ENCODE measurements at places on chromosomes 12 and 14.

DNA sequence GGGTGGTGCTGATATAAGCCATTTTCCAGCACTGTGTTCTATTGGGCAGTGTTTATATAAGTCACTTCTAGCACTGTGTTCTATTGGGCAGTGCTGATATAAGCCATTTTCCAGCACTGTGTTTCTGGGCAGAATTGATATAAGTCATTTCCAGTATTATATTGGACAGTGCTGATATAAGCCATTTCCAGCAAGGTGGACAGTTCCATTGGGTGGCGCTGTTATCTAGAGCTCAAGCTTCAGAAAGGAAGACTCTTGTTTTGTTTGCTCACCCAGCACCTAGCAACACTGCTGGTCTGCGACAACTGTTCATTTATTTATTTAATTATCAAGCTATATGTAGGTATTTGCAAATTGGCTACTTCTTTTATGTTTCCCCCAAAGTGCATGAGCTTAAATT, 690.3 kb downstream of the AACS start:
- DNase-seq, result no peak

- DNase-seq, result no peak
Measured at GRCh38 chr12:5718680-5719079, 226.4 kb downstream of the ANO2 start.

DNA sequence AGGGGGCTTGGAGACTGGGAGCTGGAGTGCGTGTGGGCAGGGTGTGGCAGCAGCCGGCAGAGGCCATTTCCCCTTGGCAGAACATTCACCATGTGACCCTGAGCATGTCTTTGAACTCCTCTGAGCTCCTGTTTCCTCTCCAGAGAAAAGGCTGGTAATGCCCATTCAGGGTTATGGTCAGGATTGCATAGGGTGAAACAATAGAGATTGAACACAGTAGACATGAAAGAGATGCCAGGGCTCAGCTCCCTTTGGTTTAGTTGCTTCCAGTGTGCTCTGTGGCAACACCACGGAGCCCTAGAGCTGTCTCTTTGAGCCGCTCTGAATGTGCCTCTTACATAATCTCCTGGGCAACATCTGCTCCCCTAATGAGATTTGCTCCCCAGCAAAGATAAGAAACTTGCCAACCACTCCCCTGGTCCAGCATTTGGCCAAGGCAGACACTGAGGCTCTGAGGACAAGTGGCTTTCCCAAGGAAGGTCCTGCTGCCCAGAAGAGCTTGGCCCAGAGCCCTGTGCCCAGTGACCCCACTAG, 4.6 kb downstream of the IFI27 start:
- DNase-seq, result no peak

DNA sequence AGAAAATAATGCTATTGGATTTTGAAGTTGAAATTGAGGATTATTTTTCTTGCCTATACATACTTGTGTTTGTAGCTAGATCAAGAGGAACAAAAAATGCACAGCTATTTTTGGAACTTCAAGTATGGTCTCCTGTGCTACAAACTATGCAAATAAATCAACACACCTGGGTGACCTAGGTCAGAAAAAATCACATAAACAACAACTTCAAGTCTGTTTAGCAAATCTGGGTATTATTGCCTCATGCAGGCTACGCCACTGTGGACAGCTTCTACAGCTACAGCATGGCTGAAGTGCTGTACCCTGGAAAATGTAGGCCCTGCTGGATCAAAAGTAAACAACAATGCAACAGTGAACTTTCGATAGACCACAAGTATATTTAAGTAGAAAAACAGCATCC, 87.5 kb downstream of the SLC6A15 start:
- DNase-seq, result no peak

- DNase-seq, result no peak
Measured at GRCh38 chr12:63948211-63948610, 103.7 kb downstream of the SRGAP1 start.

GRCh38 chr14:98364961-98365360, 907.0 kb downstream of the BCL11B start:
- DNase-seq, result no peak

GRCh38 chr12:71787580-71787979, 32.9 kb downstream of the RAB21 start:
- DNase-seq, result no peak

- no peak for DNase-seq
Measured at GRCh38 chr12:64923536-64923935, 99.1 kb downstream of the TBC1D30 start.

DNA sequence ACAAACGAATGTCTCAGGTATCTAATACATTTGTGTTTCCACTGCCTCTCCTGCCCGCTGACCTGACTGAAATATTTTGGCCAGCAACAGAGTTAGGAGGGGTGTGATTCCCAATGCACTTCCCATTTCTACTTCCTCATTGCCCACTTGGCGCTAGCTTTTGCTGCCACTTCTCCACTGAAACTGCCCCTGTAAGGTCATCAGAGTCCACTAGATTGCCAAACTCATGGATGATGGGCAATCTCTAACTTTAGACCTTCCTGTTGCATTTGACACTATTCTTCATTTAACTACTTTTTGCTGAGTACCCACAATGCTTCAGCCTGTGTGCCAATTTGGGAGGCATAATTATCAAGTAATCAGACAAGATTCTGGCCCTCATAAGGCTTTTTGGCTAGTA, 40.8 kb downstream of the GPR65 start:
- no peak for DNase-seq

GRCh38 chr12:1044696-1045095, 53.7 kb downstream of the ERC1 start:
- peak; percentile 66 for DNase-seq
